ENCODE measurements at places on chromosomes 4 and X.

DNA sequence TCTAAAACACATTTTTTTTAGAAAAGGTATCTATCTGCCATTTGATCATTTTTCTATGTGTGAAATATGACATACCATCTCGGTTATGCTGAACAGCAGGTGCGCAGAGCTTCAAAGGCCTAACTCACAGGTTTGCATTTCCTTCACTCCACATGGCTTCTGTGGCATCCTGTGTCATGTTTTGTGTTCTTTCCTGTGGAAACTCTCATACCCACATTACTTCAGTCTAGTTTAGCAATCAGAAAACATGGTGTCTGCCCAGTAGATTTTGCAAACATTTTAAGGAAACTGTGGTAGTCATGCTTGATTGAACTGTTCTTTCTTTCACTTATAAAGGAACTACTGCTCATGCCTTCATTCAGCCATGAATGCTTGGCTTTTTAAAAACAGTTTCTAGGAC lies 11.3 kb upstream of the ARAP2 start:
- no peak for DNase-seq

GRCh38 chr4:2059046-2059725 lies at the start of gene NAT8L:
Gene NAT8L, plus strand, starts transcription at chr4:2059327. Its CDS starts 185 bp downstream, at chr4:2059512.
- no peak for DNase-seq

GRCh38 chr4:142933207-142933606 lies 87.1 kb upstream of the INPP4B start:
- DNase-seq = no peak

DNA sequence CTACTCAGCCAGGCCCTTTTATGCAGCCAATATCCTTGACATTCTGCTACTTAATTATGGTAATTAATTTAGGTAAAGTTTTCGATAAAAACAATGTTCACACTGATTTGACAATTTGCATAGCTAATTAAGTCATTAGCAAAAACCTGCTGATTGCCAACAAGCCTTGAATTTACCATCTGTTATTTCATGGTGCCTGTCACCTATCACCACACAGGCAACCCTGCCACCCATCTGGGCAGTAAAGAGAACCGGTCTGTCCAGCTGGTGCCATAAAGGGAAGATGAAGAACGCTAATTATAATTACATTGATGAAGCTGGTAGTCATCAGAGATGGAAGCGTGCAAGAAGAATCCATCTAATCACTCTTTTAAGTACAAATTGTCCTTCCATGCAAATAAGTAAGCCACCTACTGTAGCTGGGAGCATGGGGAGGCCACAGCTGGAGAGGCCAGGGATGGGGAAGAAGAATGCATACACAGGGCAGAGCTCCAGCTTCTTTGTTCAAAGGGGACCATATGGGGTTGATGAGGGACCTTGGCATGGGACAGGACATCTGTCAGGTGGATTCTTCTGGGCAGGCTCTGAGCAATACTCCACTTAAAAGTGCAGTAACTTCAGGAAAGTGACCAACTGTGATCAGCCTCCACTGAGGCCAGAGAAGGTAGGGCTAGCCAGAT lies 277.3 kb upstream of the TAPT1 start:
- DNase-seq = no peak

GRCh38 chrX:11967986-11968869 lies 170.0 kb upstream of the FRMPD4 start:
- DNase-seq = no peak

GRCh38 chrX:41561045-41561444 lies 113.9 kb downstream of the NYX start:
- no peak for DNase-seq

DNA sequence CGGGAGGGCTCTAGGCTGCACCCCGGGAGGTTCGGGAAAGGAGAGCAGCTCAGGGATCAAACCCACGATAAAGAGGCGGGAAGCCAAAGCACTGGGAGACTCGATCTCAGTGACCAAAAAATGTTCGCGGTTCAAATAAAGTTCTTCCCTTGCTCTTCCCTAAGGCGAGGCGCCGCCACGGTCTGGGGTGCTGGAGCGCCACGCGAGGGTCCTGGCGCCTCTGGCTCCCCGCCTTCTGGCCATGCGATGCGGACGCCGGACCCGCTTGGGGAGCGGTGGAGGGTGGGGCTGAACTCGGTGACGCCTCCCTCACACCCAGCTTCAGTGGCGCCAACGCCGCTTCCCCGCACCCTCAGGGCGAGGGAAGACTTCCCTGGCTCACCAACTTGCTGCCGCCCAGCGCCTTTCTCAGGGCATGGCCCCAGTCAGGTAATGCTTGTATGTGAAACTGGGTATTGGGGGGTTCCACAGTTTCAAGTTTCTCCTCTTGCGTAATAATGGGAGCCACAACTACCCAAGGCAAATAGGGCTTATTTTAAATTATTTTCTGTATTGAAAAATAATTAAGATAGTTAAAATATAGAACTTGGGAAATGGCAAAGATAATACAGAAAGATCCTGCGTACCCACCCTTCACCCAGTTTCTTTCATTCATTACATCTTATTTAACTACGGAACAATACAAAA lies at the start of gene QRFPR:
Gene QRFPR (minus strand): TSS at position 243 of the 687 bp plus-strand sequence. CDS start 371 bp downstream, outside the sequence.
- DNase-seq = no peak

DNA sequence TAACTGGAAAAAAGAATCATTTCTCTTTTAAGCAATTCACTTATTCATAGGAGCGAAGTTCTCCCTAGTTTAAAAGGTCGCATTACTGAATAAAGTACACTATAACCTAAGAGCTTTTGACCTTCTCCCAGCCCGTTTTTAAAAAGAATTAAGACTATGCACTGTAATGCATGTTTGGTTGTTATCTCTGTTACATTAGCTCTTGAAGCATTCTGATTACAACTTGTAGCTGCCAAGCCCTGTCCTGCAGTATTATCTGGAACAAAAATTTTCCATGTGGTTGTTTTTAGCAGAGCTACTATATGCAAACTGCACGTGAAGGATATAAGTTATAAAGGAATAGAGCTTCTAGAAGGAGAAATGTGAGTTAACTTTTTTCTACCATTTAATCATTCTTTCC lies 8.1 kb downstream of the GAB1 start:
- DNase-seq = no peak

DNA sequence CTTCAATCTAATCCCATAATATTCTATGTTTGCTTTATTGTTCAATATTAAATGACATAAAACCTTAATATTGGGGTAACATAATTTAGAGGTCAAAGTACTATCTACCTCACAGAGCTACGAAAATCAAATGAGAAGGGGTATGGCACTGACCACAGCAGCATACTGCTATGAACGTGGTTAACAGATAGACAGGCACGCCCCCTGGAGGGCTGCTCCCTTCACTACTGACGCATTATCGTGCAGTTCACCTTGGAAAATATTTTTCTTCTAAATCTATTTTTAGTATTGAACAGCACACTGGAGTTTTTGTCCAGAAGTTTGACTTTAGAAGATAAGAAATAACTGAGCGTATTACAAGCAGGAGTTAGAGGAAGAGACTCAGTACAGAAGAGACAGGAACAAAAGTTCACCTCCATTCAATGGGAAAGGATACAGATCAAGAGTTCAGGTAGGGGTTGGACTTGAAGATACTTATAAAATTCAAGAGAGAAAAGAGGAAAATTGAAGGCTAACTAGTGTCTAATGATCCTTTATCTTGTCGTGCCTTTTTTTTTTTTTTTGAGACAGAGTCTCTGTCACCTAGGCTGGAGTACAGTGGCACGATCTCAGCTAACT lies 22.7 kb downstream of the MAP9 start:
- peak; percentile 47 for DNase-seq

DNA sequence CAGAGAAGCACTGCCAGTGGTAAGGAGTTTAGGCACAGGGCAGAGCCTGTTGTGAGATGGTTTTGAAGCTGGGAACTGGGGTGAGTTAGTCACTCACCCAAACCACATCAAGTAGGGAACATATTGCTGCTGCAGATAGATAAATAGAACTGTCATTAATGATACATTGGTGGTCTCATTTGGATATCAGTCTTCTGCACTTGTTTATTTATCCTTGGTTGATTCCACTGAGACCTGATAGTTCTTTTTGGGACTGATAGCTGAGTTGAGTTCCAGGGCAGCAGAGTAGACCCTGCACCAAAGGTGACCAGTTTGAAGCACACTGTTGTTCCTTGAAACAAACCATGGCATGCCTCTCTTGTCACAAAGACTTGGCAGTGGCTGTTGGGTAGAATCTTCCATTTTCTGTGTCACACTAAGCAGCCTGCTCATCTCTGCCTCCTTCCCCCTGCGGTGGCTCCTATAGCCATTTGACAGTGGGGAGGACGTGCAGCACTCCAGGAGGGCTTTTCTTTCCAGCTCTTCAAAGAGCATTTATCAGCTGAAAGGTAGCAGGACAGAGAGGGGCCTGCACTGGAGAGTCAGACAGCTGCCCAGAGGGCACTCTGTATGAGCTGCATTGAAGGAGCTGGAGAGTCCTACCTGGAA lies 59.7 kb upstream of the TMEM164 start:
- no peak for DNase-seq

DNA sequence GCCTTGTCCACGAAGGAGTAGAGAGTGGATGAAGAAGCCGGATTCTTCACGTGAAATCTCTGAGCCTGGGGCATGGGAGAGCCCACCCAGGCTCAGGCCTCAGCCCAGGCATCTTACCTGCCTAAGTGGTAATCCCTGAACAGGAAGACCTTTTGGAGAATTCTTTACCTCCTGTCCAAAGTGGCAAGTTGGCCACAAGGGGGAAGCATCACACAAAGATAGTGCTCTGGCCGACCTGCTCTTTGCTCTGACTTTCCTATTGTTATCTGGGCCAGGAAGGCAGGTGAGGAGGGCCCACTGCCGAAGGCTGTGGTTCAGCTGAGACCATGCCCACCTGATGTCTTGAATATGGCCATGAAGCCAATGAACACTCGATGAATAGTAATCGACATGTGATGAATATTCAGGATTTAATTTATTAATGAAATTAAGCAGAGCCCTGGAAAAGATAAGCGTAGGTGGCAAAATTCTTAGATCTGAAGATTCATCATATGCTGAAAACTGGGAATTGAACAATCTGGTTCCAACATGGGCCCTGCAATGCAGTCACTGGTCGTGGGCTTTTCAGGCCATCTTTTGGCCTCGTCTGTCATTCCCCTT lies 93.8 kb downstream of the PDGFRA start:
- DNase-seq = peak; percentile 62

DNA sequence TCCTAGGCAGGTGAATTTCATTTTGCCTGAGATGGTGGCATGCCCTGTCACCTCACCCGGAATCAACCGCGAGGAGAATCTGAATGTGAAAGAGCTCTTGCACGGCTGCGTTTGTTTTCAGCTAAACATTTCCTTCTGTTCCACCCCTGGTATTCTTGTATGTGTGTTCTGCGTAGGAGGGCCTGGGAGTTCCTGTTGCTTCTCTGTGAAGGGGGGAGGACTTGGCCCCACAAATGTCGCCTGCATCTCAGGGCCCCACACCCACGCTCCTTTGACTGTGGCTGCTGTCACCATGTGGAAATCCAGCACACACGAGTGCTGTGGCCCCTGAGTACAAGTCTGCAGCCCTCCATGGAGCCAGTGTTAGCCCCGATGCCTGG lies 45.8 kb upstream of the CLCN4 start:
- DNase-seq = no peak

- DNase-seq = no peak
Observed at GRCh38 chr4:53575552-53575951, 15.7 kb downstream of the LNX1 start.

GRCh38 chrX:153854702-153855101 lies 24.4 kb upstream of the PDZD4 start:
- DNase-seq = no peak

DNA sequence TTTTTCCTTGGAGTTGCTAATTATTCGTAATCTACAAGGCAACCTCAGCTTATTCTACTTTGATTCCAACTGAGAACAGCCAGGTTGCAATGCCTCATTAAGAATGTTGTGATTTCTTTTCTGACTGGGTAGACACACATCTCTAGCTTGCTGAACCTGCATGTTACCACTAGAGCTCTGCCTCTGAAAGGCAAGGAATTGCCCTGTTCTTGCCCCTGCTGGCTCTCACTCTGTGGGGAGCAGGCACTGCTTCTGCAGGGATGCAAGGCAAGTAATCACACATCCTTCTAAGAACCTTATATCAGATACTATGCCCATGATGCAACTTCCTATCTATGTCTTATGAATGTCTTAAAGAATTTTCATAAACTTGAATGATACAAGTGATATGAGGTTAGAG lies 503.2 kb downstream of the PACRGL start:
- DNase-seq = no peak

GRCh38 chrX:41482154-41482850 lies 35.2 kb downstream of the NYX start:
- no peak for DNase-seq

DNA sequence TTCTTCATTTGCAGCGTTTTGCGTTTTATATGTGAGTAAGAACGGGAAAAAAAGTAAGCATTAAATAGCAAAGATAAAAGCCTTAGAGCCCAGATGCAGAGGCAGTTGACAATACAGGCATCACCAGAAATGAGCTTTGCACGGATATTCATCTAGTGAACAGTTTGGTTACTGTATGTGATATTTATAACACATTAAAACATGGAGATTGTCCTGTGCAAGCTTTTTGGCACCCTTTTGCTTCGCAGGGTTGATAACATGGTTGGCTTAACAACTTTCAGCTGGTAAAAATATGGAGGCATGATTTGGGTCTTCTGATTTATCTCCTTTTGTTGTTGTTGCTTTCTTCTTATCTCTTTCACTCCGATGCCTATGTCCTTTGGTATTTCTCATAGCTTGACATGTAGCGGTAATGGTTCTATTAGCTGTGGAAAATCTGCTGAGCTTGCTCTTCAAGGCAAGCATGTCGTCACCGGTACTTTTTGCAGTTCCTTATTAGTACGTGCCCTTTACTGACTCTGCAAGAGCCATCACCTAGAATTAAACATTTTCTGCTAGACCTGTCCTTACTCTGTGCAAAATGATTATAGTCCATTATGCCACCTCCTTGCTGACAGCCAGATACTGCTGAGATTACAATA lies 102.9 kb downstream of the PCDH7 start:
- DNase-seq = no peak

DNA sequence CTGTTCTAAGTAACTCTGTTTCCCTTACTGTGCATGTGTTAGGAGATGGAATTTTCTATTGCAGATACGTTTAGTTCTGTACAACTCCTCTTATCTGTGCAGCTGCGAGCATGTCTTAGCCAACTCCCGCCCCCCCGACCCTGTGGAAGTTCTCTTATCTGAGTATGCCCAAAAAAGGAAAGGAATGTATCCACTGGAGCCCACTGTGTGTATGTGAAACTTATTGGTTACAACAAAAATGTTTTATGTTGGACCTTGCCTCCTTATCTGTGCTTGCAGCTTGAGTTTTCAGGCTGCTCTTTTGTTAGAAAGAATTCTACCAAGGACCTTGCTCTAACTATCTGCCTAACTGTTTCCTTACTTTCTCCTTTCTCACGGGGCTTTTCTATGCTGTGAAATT lies 24.2 kb upstream of the DCAF8L2 start:
- DNase-seq = peak; percentile 32

GRCh38 chr4:19982556-19982955 lies 269.1 kb upstream of the SLIT2 start:
- no peak for DNase-seq

- no peak for DNase-seq
Observed at GRCh38 chr4:66430856-66431255, 760.6 kb upstream of the EPHA5 start.
